ENCODE measurements at places on chromosomes 1 and 21. TPM values are rescaled to one million over a fixed set of nuclear protein-coding genes. Genes with fewer than 3 reads are reported as not detected.

- peak; percentile 73 for DNase-seq
Observed at GRCh38 chr1:201042779-201043461, 19.4 kb upstream of the KIF21B start.

GRCh38 chr1:173601588-173601987, 1.3 kb downstream of the SLC9C2 start:
- DNase-seq = no peak

DNA sequence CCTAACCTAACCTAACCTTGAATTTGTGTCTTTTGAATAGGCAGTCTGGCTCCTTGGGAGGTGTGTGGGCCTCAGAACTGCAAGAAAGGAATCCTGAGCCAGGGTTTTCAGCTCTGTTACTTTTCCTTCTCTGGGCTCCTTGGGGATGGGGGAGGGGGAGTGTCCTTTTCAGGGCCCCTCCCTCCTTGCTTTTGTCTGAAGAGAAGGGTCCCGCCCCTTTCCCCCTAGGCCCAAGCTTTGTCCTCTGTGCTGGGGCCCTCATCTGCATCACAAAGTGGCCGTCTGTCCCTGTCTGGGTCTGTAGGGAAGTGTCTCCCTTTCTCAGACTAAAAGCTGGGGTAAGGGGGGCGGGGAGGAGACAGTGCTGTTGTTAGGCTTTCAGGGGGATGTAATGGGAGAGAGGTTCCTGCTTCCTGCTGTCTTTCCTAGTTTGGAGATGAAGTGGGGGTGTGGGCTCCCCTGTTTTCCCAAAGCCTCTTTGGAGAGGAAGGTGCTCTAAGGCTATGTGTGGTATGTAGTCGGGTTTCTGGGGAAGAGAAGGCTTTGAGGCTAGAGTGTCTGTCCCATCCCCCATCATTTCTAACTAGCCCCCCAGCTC, 3.1 kb downstream of the AGO1 start:
- peak; percentile 32 for DNase-seq

DNA sequence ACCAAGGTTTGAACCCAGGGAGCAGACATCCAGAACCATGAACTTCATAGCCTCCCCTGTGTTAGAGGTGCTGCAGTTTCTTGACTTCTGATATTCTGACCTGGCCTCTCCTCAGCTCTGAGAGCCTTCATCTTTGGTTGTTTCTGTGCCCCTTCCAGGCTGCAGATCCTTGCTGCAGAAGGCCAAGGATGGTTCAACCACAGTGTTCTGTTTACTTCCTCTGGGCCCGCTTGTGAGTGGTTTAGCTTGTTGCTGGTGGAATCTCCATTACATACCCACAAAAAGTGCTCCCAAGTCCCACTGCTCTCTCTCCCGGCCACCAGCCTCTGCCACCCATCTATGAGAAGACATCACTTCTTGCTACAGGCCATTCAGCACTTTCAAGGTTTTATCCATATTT, 9.0 kb upstream of the SLC2A7 start:
- no peak for DNase-seq

DNA sequence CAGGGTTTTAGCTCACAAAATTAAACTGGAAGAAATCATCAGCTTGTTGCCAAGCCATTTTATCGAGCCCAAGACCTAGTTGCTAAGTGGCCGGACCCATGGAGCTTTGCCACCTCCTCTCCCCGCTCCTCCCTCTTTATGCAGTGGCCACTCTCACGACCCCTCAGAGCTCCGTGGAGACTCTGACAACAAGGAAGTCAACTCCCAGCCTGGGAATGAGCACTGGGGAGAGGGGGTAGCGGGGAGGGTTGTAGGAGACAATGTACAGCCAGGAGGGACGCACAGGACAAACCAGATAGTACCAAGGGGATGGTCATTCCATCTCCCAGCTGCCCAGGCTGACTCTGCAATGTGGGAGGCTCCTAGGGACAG, 250.9 kb downstream of the SIPA1L2 start:
- no peak for DNase-seq

- DNase-seq = no peak
Observed at GRCh38 chr1:98090351-98090750, 169.5 kb upstream of the DPYD start.

- DNase-seq = no peak
Observed at GRCh38 chr1:172978595-172978994, 72.1 kb downstream of the TNFSF18 start.

The LCE2A gene
- total RNA-seq = not detected

DNA sequence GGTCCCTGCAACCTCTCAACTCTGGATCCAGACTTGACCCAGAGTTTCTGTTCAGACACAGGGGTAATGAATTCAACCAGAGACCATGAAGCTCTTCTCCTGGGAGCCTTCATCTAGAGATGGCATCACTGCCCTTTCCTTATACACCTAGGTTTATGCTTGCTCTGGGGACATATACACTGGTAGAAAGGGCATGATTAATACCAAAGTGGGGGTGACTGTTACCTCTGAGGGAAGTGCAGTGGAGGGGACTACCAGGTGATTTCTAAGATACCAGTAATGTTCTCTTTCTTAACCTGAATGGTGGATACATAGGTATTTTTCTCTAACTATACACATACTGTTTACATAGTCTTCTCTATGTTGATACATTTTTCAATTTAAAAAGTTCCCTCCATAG, 48.4 kb downstream of the JAK1 start:
- no peak for DNase-seq

The SPRR5 gene
- not detected for total RNA-seq

The RHOU gene
- total RNA-seq = 16.5 TPM

DNA sequence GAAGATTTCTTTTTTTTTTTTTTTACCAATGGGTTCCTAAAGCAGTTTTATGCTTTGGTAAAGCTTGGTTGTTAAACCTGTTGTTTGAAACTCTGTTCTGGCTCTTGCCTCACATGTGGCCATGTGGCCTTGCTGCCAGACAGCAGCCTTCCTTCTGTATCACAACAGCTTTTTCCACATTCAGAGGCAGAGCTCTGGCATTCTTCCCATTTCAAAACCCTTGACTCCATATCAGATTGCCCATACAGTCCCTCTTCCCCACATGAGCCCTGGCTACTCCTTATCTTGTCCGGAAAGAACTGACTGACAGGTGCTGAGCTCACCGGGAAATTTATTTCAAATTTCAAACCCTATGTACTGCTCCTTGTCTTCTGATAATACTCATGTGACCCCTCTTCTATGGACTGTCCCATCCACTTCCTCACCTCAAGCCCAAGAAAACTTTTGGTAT, 38.5 kb upstream of the LAX1 start:
- no peak for DNase-seq

GRCh38 chr21:44370027-44370735, 16.8 kb downstream of the TRPM2 start:
- DNase-seq = no peak

DNA sequence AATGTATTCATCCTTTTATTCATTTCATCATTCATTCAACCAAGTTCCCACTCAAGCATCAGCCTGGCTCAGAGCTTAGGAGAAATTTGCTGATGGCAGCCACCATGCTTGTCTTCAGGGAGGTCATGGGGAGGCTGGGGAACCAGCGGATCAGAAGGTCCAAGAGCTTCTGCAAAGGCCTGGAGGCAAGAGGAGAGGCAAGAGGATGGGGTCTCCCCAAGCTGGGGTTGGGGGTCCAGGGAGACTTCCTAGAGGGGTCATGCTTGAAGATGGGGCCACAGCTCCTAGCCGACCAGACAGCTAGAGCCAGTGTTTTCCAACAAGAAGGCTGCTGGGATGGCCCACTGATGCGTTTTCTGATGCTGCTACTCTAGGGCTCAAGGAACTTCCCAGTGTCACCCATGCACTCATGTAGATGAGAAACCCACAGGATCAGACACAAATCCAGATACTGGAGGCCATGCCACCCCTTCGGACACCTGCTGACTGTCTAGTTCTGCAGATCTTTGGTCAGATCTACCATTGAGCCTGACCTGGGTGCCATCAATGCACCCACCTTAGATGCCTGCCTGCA, 315.2 kb downstream of the AJAP1 start:
- no peak for DNase-seq

GRCh38 chr1:172657586-172657985, 1.3 kb upstream of the FASLG start:
- DNase-seq = no peak

The CD84 gene
- total RNA-seq = 2.0 TPM

GRCh38 chr1:53408013-53408754, 51.0 kb upstream of the DMRTB1 start:
- no peak for DNase-seq

The RHEX gene
- total RNA-seq = 0.62 TPM

The PDC gene
- not detected for total RNA-seq

GRCh38 chr1:53458634-53459033, 565 bp upstream of the DMRTB1 start:
- no peak for DNase-seq

DNA sequence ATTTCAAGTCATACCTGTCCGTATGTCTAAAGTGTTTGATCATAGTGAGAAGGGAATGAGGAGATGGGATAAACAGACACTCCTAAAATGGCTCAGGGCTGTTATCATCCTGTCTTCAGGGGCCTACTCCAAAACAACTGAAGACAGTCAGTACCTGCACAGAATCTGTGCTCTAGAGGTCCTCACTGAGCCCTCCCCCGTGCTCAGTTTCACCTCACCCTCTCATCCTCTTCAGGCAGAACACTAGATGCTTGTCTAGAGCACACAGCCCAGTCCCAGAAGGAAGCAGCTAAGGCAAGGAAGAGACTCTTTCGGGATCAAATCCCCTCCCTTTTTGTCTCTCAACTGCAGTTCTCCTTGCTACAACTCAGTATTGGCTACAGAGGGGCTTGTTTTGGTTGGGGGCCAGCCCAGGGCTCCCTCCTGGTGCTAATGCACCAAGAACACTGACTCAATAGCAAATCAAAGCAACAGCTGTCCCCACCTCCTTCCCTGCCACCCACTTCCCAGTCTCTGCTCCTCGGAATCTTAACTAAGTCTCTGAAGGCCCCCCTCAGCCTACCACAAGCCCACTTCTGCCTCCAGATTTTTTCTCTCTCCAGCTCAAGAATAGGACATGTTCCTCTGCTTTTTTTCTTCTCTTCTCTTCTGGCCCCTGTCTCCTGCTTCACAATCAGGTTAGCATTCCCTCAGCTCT, 10.1 kb downstream of the CADM3 start:
- DNase-seq = no peak

- peak; percentile 43 for DNase-seq
Observed at GRCh38 chr1:81509594-81509993, 291.1 kb upstream of the ADGRL2 start.

GRCh38 chr21:16037421-16037955, 307.7 kb downstream of the USP25 start:
- no peak for DNase-seq

- DNase-seq = no peak
Observed at GRCh38 chr1:221961532-221962292, 219.8 kb upstream of the DUSP10 start.

DNA sequence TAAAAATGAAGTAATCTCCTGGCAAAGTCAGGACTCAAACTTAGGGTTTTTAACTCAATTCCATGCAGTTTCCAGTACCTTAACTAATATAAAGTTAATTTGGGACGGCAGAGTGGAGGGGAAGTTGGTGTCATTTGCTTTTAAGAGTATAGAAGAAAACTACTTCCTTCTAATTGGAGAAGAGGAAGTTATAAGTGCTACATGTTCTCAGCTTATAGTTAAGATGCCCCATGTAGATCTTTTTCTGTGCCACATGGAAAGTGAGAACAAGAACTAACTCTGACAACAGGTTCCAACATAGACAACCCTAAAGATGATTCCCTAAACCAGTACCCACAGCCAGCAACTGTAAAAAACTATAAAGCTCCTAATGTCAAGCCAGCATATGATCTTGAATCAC, 11.5 kb downstream of the RRAGC start:
- DNase-seq = peak; percentile 27

DNA sequence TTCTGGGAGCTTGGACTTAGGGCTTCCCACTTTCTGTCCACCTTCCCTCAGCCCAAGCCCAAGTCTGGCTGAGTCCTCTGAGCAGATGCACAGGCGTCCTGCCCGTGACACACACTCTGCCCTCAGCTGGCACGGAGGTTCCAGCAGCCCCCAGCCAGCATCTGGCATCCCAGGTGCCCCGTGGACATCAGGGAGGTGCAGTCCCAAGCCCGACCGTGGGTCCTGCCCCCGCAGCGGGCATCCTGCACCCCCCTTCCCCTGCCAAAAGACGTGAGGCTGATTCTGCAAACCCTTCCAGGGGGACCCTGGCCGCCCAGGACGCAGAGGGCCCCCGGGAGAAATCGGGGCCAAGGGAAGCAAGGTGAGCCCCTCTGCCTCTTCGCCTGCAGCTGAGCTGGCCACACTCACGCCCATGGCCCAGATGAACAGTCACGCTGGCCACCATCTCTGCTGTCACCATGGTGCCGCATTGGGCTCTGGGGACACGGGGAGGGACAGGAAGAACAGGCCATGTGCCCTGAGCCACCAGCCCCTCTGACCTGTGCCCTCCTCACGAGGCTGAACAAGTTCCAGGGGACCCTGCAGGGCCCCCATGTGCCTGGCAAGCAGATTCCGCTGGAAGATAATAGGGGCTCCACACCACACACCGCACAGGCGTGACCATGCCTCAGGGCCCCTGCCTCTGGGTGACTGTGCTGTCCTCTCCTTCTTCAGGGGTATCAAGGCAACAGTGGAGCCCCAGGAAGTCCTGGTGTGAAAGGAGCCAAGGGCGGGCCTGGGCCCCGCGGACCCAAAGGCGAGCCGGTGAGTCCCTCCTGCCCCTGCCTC, 20.6 kb downstream of the COL6A2 start:
- no peak for DNase-seq

Measured in muscle of leg (tissue), 16 donors.